ENCODE measurements at places on chromosomes 2 and 18. TPM values are rescaled to one million over a fixed set of nuclear protein-coding genes. Genes with fewer than 3 reads are reported as not detected.

UGT1A3 gene
- not detected for total RNA-seq

INHBB gene
- not detected for total RNA-seq

TRIM43 gene
- total RNA-seq, result not detected

ITSN2 gene
- total RNA-seq, result 27.2 TPM

GREB1 gene
- 0.47 TPM for total RNA-seq

CTAGE1 gene
- not detected for total RNA-seq

LIMS3 gene
- 1.6 TPM for total RNA-seq

SLC4A1AP gene
- total RNA-seq, result 21.6 TPM
